ENCODE measurements at places on chromosomes 5 and 9.

- peak; percentile 67 for DNase-seq
Measured at GRCh38 chr9:14362175-14362574, 48.2 kb upstream of the NFIB start.

DNA sequence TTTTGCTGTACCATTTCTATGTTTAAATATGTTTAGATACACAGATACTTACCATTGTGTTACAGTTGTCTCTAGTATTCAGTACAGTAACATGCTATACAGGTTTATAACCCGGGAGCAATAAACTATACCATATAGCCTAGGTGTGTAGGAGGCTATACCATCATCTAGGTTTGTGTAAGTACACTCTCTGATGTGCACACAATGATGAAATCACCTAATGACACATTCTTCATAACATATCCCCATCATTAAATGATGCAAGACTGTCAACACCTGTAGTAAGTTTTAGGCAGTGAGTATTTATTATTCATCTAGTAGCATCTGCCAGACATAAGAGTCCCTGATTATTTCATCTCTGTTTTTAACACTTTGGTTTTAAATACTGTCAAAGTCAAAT lies 7.3 kb upstream of the DHFR start:
- no peak for DNase-seq

DNA sequence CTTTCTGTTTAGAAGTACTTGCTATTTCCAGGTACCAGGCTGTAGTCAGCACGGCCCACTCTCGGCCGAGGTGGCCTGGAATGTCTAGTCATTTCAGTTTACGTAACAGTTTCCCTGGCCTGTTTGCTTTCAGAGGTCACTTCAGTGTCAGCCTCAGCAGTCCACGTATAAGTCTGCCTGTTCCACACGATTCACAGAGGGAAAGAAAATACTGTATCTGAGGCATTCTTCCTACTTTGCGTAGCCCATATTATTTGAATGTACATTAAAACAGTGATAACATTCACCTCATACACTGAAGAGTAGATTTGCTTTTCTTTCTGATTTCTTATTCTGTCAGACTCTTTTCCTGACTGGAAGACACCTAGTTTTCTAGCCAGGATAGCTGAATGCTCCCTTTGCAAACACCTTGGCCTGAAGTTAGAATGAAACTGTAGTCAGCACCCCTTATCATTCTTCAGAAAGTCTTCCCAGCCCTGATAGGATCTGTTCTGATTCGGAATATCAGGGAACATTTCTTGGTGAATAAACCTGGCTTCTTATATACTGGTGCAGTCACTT lies 140.9 kb downstream of the AOPEP start:
- DNase-seq: peak; percentile 62

- DNase-seq: no peak
Measured at GRCh38 chr5:154375329-154376008, 70.3 kb upstream of the SAP30L start.

GRCh38 chr5:169263591-169263990 lies 37.3 kb downstream of the SLIT3 start:
- no peak for DNase-seq

DNA sequence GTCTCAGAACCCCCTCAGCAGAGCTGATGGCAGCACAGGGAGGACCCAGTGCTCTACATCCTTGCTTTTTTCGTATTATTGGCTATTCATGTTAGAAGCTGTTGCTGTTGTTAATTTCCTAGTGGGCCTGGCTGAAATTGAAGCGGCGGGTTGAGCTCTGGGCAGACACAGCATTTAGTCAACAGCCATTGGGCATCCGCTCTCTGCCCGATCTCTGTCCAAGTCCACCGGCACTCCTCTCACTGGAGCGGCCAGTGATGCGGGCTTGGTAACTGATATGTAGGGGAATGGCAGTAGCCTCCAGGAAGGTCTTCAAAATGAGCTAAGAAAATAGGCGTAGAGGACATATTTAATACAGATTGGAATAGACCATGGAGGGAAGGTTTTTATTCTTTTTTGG lies 1.3 kb upstream of the GARNL3 start:
- no peak for DNase-seq

- no peak for DNase-seq
Measured at GRCh38 chr5:127997201-127997704, 86.3 kb upstream of the SLC12A2 start.

DNA sequence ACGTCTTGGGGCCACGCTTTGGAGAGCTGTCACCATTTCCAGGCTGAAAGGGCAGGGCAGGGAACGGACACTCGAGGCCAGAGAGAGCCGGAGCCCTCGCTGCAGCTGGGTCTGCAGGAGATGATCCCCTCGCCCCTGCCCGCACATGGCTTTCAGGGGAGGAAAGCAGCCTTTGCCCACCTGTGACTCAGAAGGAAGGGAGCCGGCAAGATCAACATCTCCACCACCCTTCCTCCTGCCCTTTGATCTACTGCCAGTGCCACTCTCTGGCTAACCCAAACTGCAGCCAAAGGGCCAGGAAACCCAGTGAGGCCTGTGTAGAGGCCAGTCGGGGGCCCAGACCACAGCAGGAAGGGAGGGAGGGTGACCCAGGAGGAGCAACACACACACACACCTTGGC lies 137.1 kb upstream of the ERCC6L2 start:
- DNase-seq: no peak
